ENCODE measurements at places on chromosomes 12 and 14.

DNA sequence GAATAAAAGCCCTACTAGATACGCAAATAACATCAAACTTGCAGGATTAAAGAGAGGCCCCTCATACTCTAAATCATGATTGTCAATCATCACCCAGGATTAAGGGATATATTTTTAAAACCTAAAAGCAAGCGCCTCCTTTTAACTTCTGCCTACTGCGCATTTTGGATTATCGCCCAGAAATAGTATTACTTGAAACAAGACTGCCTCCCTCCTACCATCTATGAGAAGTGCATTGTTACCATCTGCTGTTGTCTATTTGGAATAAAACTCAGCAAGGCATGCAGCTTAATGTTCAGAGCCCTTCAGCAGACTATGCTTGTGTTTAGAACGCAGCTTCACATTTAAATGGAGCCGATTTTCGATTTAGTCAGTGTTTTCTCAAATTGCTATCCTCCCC lies 79.6 kb downstream of the EXOC5 start:
- no peak for DNase-seq

- DNase-seq = no peak
Measured at GRCh38 chr14:59465316-59466135, at the start of gene GPR135. TSS of gene GPR135 (minus strand) at chr14:59465380. CDS start at chr14:59465226, 154 bp downstream.

DNA sequence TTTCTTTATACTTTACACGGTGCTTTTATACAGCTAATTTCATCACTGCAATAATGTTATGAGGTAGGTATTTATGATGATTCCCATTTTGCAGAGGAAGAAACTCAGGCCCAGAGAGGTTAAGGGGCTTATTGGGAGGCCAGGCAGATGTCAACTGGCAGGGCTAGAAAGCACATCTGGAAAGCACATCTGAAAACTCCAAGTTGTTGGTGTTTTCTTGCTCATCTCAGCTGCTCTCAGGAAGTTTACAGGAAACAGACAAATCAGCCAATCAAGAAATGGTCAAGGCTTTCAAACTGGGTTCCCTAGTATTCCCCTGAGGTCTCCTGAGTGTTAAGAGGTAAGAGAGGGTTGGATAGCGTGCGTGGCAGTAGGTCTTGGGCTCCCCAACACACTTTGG lies 124.1 kb upstream of the MED13L start:
- DNase-seq = no peak

DNA sequence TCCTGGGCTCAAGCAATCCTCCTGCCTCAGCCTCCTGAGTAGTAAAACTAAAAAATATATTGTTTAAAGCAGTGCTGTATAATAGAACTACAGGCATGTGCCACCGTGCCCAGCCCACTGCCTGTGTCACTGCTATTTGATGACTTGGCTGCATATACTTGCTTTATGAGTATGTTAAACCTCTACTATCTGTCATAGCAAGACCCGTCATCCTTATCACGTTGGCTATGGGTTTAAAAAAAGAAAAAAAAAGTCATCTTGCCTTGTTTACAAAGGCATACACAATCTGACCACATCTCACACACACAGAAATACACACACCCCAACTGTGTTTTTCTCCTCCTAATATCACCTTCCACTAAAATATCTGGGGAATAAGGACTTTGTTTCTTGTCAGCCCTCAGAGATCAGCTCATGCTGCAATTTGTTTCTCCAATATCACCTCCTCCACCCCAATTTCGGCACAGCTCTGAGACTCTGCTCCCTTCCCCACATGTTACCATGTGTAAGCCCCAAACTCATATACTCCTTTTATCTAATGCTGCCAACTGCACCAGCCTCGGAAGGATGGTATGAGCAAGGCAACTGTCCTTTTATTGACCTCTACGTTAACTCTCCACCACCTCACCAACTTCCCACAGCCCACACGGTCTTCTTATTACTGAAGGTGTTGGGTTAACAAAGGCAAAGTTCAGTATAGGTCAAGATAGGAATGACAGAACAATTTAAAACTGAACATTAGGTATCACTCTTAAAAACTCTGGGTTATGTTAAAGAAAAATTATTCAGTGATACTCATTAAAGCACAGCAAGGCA lies 802 bp upstream of the TMPRSS12 start:
- DNase-seq = no peak

GRCh38 chr14:32620303-32620702 lies 291.2 kb downstream of the AKAP6 start:
- DNase-seq = no peak

DNA sequence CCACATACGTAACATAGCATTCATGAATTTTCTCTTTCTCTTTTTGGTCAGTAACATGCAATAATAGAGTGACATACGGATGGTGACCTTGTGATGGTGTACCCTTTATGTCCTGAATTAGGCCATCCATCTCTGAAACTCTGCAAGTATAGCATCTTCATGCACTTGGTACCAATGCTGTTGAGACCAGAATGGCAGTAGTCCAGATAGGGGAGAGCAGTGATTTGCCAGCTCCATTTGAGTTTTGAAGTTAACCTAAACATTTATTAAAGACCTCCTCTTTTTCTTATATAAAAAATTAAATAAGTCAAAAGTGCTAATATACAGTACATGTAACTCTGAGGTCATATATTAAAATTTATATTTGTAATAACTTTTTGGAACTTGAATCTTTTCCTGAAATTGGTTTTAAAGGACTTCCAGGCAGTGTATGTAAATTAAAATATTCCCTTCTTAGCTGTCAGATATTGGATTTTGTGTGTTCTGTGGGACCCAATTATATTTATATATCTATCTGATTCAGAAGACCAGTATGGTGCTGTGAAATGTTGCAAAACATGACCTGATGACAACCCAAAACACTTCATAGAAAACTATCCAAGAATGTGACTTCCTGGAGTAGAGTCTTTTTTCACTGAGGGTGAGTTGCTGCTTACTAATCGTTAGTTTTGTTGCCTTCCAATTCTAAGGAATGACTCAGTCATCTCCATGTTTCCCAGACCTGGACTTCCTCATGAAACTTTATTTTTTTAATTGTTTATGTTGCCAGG lies 3.5 kb downstream of the ELK3 start:
- no peak for DNase-seq

GRCh38 chr14:105075379-105076295 lies 10.4 kb upstream of the GPR132 start:
- DNase-seq = peak; percentile 87

All from GM13976 (cell line).